ENCODE measurements at places on chromosomes 6 and 20.
A peak's percentile ranks its signal among the peaks of the same experiment; 100 is the strongest.

- no peak for DNase-seq
Measured at GRCh38 chr20:31543966-31544598, 29.8 kb downstream of the HM13 start.

DNA sequence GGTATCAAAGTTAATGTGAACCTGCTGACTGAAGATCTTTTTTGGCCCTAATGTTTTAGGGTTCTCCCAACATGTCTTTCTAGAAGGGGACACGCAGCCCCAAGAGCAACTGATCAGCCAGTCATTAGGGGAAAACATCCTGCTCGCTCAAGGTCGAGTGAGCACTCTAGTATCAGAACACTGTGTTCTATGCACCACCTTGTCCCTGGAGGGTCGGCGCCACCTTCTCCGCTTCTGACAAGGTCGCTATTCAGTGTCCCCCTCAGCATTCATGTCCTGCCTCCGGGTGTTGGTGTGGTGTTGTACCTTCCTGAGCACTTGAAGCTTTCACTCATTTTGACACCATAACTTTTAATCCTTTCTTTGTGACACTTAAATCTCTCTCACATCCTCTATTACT, 331.2 kb upstream of the KCNQ5 start:
- DNase-seq: no peak

GRCh38 chr6:10554826-10555225, 33.7 kb downstream of the GCNT2 start:
- no peak for DNase-seq

DNA sequence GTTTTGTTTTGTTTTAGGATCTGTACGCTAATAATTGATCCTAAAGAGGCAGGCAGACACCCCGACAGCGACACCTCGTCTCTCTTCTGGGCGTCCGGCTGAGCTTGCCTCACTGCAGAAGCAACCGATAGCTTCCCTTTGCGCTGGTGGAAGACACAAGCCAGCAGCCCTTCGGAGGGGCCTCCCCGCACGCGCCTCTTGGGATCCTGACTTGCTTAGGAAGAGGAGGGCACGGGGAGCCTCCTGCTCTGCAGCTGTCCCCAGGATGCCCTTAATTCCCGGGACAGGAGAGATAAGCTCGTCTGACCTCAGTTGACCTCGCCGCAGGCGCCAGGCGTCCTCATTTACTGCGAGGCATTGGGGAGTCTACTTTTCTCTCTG, 94.0 kb downstream of the CD83 start:
- DNase-seq: peak; percentile 12

DNA sequence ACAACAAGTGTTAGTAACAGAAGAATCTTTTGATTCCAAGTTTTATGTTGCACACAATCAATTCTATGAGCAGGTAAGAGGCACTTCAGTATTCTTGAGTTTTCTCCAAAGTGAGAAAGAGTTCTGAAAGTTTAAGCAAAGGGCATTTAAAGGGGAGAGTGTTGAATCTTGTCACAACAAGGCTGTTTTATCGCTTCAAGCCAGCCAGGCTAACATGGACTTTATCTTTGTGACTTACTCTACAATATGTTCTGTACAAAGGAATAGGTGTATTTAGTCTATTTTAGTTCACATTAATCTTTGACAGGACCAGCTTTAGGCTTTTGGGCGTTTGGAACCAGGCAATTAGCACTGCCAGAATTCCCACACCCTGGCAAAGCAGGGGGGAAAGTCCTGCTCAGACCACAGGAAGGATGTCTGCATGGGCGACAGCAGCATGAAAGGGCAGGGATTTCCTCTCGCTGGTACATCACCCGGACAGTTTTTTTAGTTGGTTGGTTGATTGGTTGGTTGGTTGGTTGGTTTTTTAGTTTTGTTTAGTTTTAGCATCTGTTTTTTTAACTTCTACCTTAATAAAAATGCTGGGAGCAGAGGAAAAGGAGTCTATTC, 395.4 kb upstream of the SOX4 start:
- no peak for DNase-seq

GRCh38 chr6:137486416-137486815, 7.8 kb downstream of the OLIG3 start:
- DNase-seq: no peak

DNA sequence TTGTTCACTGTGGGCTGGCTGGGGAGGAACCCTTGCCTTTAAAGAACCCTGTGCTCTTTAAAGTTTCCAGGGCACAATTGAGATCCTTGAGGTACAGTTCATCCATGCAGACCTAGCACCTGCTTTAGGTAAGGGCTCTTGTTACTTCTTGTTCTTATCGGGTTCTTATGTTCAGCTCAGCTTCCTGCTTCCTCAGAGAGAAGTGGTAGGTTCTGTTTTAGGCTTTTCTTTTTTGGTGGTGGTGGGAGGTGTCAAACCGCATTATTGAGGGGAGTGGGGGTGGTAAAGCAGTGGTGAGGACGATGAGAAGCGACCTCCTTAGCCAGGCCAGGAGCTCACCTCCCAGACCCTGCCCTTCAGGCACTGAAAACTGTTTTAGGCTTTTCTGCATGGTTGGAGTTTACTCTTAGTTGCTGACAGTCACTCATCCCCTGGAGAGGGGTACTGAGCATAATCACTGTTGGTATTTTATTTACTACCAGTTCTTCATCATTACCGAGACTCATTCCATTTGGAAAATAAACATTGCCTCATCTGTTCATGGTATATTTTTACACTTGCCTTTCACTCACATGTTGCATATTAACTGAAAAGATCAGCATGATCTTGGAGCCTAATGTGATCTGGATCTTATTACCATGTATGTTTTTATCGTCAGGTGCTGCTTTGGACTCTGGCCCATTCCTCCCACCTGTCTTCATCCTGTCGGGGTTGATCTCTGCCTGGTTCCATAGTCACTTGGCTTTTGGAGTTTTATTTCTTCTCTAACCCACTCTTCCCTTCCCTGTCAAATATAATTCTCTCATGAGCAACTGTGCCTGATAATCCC, 35.4 kb downstream of the SLC16A10 start:
- no peak for DNase-seq

GRCh38 chr20:17493173-17493572, 38.0 kb downstream of the BFSP1 start:
- no peak for DNase-seq

GRCh38 chr6:37538107-37538506, 38.4 kb upstream of the CCDC167 start:
- DNase-seq: no peak

- DNase-seq: no peak
Measured at GRCh38 chr20:31708736-31709534, 13.7 kb downstream of the BCL2L1 start.

DNA sequence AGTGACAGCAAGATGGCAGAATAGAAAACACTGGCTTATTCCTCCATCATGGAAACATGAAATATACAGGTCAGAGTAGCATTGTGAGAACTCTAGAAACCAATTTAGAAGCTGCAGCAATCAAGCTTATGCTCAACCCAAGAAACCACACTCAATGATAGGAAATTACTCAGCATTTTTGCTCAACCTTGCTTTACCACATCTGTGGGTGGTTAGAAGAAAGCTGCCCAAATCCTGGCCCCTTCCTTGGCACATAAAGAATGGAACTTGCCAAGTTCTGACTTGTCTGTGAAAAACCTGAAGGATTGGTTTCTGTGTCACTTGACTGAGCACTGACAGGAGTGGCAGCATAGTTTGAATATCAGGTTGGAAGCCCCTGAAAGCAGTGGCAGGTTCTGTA, 108.0 kb upstream of the MOCS1 start:
- DNase-seq: no peak

- no peak for DNase-seq
Measured at GRCh38 chr6:170128346-170128745, 162.5 kb downstream of the DLL1 start.

DNA sequence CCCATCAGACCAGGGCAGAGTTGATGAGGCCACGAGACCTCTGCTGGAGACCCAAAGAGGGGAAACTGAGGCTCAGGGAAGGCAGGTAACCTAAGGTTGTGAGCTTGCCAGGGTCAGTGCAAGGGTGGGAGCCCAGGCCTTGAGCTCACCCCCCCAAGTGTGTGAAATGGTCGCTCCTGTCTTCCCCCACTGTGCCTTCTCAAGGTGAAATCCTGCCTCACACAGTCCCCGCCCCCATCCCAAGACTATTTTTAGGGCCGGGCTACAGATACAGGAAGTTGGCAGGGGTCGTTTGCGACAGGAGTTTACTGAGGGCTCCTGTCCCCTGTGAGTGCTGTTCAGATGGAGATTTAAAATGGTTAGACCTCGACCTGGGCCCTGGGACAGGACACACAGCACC, 18.7 kb upstream of the GATA5 start:
- DNase-seq: no peak

DNA sequence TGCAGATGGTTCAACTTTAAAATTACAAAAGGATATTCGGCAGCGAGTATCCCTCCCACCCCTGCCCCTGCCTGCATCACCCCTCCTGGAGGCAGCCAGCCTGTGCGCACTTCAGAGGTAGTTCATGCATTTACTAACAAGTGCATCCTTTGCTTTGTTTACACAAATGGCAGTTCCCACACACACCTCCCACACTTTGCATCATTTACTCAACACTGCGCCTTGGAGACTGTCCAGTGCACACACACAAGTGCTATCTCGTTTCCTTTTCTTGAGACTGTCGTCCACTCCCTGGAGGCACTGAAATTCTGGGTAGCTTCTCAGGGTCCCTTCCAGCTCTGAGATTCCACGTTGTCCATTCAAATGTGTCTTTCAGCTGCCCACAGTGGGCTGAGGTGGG, 53.1 kb upstream of the VSX1 start:
- DNase-seq: no peak

- DNase-seq: no peak
Measured at GRCh38 chr20:17295151-17295726, 68.4 kb downstream of the PCSK2 start.

GRCh38 chr6:131954059-131954774, 3.0 kb upstream of the CCN2 start:
- no peak for DNase-seq

DNA sequence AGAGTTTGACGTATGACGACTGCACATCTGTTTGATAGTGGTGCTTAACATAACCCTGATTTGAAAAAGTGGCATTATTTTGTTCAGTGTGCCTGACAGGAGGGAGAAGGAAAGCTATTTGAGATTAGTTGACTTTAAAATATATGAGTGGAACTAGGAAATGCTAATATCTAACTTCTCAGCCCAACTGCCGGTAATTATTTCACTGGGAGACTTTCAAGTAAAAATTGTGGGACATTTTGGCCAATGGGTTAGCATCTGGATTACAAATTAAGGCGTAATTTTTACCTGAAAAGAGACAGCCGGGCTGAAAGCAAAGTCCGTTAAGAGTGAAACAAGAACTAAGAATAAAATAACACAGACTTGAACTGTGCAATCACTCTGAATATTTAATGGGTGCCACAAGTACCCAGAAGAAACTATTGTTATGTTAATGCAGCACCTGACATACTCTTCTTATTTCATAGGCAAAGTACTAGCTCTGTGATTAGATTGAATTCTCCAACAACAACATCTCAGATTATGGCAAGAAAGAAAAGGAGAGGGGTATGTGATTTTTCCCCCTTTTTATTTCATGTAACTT, 2.0 kb downstream of the HEY2 start:
- no peak for DNase-seq

GRCh38 chr20:8196096-8196495, 64.0 kb downstream of the PLCB1 start:
- no peak for DNase-seq

GRCh38 chr6:64998204-64998603, 708.8 kb downstream of the EYS start:
- DNase-seq: no peak

- DNase-seq: no peak
Measured at GRCh38 chr6:150741633-150742200, 123.8 kb upstream of the MTHFD1L start.

GRCh38 chr6:42774201-42774600, 7.7 kb upstream of the BICRAL start:
- no peak for DNase-seq

GRCh38 chr6:166770216-166771116, 143.4 kb upstream of the RPS6KA2 start:
- no peak for DNase-seq

DNA sequence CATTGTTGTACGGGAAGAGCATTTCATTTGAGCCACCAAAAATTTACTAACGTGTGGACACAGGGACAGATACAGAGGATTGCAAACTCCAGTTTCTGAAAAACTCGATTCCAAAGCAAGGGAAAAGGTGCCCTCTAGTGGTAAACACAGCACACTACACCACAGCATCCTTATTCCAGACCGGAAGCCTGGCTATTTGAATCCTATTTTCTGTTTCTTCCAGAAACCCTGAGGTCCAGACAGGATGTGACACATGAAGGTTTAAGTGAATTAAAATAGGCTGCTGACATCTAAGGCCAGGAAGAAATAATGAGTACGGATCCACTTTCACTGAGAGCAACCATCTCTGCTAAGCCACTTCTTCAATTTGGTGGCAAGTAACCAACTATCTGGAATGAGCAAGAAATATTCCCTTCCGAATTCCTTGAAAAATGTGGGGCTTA, 31.8 kb upstream of the GMPR start:
- DNase-seq: no peak

GRCh38 chr20:3248167-3248992, 9.4 kb upstream of the SLC4A11 start:
- DNase-seq: no peak

- DNase-seq: no peak
Measured at GRCh38 chr20:56195946-56196345, 52.6 kb upstream of the MC3R start.

DNA sequence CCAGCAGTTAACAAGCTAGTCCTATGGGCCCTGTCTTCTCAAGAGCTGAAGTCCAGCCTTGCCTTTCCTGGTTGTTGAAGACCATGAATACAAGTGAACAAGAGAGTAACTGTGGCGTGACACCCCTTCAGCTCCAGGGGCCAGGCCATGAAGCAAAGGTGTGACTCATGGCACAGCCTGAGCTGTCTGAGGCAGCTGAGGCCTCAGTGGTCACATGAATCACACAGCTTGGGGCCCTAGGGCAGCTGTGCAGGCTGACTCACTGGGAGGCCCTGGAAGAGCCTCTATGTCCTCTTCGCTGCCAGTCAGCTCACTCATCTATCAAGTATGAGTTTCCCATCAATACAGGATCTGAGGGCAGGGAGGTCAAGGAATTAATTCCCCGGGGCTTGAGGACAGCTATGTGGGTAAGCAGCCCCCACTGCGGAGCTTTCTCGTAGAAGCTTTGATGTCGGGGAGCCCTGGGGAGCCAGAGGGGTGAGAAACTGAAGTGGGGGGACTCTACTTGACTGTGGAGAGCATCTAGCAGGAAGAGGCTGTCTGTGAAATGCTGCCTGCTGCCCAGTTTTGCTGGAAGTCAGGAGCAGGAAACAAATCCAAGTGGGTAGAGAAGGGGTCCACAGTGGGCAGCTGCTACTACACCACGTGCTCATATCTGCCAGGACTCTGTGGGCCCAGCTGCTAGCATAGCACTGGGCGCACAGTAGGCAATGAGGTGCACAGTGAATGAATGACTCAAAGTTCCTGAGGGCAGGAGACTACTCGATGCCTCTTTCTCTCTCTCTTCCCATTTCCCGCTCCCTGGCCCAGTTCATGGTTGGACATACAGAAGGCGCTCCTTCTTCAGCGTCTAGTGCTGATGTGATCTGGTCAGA, 13.7 kb upstream of the FAM83C start:
- DNase-seq: no peak

Data from GM18507 (cell line).